ENCODE measurements at places on chromosomes 4 and X.

DNA sequence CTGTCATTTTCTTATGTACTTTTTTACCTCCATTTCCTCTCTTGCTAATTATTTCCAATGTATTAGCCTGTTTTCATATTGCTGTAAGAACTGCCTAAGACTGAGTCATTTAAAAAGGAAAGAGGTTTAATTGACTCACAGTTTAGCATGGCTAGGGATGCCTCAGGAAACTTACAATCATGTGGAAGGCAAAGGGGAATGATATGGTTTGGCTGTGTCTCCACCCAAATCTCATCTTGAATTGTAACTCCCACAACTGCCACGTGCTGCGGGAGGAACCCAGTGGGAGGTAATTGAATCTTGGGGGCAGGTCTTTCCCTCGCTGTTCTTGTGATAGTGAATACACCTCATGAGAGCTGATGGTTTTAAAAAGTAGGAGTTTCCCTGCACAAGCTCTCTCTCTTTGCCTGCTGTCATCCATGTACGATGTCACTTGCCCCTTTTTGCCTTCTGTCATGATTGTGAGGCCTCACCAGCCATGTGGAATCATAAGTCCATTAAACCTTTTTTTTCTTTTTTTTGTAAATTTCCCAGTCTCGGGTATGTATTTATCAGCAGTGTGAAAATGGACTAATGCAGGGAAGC lies 870.0 kb upstream of the INTU start:
- no peak for DNase-seq

GRCh38 chr4:179585761-179586160 lies 2143.5 kb upstream of the AGA start:
- DNase-seq: no peak

GRCh38 chr4:114208574-114209151 lies 229.2 kb upstream of the ARSJ start:
- DNase-seq: no peak

DNA sequence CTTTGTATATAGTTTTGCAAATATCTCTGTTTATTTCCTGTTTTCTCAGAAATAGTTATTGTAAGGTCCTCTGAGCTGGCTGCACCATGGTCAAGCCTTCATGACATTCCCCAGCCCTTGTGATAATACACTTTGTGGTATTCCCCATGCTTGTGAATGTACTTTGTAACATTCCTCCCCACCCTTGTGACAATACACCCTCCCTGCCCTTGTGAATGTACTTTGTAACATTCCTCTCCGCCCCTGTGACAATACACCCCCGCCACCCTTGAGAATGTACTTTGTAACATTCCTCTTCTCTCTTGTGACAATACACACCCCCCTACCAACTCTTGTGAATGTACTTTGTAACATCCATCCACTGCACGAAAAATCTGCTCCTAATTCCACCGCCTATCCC lies 530.7 kb downstream of the CENPC start:
- no peak for DNase-seq

- DNase-seq: no peak
Measured at GRCh38 chrX:24956828-24957227, 58.9 kb downstream of the ARX start.

Data from stimulated activated CD4-positive, alpha-beta T cell treated with anti-CD3 and anti-CD28 coated beads, Interleukin-1b, Interleukin-23, amount 100 ng/mL, for 24 hours (primary cell).